ENCODE measurements at places on chromosomes 13 and 19.
A peak's percentile ranks its signal among the peaks of the same experiment; 100 is the strongest.

DNA sequence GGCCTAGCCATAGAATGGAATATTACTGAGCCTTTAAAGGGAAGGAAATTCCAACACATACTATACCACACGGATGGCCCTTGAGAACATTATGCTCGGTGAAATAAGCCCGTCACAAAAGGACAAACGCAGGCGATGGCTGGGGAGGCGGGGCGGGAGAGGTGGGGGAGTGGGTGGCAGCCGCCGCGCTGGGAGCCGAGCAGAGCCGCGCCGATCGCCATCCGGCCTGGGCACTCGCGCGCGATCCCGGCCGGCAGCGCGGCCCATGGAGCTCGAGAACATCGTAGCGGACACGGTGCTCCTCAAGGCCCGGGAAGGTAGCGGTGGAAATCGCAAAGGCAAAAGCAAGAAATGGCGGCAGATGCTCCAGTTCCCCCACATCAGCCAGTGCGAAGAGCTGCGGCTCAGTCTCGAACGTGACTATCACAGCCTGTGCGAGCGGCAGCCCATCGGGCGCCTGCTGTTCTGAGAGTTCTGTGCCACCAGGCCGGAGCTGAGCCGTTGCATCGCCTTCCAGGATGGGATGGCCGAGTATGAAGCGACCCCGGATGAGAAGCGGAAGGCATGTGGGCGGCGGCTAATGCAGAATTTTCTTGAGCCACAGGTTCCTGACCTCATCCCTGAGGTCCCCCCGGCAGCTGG lies 140.1 kb downstream of the ZDHHC20 start:
- DNase-seq: no peak

DNA sequence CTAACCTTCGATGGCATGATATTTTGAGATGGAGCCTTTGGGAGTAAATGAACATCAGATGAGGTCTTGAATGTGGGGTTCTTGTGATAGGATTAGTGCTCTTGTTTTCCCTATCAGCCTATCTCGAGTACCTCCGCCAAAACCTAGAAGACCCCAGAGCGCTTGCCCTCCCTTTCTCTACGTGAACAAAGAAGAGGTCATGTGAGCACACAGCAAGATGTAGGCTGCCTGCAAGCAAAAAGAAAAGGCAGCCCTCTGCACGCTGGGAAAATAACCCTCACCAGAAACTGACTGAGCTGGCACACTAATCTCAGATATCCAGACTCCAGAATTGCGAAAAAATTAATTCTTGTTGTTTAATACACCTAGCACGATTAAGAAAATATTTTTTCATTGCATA lies 799.8 kb upstream of the SLC10A2 start:
- DNase-seq: no peak

DNA sequence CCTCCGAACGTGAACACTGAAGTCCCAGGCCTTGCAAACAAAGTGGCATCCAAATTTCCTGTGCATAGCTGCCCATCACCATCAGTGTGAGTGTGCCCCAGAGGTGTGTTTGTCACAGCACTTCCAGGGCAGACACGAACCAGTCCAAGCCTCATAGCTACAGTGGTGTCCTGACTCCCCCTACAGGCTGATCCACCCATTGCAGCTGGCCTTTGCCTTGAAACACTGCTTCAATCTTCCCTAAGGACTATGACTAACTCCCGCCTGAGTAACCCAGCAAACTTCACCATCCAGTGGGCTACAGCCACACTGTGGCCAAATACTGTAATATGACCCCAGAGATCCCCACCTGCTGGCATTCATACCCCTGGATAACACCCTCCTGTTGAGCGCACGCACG lies 3.9 kb downstream of the ZNF266 start:
- no peak for DNase-seq

GRCh38 chr19:6577476-6578125 lies 13.3 kb downstream of the CD70 start:
- DNase-seq: peak; percentile 74

DNA sequence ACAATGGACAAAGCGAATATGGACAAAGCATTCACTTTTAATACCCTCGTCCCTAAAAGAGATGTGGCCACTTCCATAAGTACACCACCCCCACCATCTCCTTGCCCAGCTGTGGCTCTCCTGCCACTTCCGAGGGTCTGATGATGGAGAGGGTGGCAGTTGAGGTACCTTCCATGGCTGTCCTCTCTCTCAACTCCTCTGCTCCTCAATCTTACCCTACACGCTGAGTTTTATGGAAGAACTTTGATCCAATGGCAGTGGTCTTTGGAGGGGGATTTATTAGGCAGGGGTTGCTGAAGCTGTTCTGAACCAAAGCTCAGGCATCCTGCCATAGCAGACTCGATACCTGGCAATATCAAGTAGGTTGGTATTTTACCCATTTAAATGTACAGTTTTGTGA lies 413.0 kb downstream of the TSHZ3 start:
- DNase-seq: no peak

DNA sequence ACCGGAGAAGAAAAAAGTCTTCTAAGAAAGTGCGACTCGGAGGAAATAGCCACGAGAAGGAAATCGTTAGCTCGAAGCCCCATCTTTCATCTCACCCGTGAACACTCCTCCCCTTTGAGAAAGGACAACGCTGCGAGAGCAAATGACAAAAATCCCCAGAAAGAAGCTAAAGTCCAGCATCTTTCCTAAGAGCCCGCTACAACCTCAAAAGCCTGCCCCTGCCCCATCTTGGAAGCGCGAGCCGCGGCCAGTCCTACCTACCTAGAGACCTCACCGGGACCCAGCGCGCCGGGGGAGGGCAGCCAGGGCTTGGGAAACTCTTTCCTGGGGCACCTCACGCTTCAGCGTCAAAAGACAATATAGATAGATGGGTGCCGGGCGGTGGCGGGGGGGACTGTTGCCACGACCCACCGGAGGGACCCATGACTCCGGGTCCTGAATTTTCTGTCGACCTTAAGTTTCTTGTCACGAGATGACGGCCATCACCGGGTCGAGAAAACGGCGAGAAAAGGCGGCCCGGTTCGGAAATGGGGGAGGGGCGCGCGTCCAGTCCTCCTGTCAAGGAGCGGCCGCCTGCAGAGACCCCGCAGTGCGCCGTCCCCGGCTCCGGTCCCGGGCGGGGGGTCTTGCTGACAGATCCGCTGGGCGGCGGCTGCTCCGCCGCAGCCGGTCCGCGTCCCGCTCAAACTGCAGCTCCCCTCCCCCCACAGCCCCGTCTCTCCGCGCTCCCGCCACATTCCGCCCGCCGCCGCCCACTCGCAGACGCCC lies 65.9 kb downstream of the KCNRG start:
- DNase-seq: no peak

DNA sequence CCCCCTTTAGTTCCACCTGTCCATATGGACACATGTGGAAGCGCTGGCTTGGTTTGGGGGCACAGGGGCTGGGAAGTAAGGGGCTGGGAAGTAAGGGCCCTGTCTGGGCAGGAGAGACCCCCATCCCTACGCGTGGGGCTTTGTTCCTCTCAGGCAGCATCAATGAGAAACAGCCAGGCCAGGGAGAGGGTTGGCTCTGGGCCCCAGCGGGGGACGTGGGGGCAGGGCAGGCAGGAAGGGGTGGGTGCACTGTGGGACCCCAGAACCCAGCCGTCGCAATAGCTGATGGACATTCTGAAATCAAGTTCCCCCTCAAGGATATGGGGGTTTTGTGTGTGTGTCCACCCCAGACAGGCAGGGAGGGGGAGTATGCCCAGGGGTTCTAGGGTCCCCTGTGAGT lies 1.2 kb downstream of the NCAN start:
- no peak for DNase-seq

DNA sequence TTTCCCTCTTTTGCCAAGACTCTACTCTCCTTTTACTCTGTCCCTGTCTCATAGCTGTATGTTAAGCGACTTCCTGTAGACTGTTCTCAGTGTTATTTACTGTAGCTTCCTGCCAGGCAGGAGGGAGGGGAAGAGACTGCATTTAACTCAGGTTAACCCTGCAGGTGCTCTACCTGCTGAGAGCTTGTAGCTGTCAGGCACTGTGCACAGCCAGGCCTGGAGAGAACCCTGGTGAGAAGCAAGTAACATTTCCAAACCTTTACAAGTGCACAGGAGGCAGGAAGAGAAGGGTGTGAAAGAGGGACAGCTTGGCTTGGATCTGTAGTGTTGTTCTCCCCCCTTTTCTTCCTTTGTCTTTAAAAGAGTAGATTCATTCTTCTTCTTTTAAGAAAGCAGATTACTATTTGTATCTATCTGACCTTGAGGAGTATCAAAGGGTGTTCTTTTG lies 167.1 kb downstream of the LMO7 start:
- no peak for DNase-seq

- no peak for DNase-seq
These were observed 230.0 kb downstream of the SHISA2 start for GRCh38 chr13:25821776-25822175.

DNA sequence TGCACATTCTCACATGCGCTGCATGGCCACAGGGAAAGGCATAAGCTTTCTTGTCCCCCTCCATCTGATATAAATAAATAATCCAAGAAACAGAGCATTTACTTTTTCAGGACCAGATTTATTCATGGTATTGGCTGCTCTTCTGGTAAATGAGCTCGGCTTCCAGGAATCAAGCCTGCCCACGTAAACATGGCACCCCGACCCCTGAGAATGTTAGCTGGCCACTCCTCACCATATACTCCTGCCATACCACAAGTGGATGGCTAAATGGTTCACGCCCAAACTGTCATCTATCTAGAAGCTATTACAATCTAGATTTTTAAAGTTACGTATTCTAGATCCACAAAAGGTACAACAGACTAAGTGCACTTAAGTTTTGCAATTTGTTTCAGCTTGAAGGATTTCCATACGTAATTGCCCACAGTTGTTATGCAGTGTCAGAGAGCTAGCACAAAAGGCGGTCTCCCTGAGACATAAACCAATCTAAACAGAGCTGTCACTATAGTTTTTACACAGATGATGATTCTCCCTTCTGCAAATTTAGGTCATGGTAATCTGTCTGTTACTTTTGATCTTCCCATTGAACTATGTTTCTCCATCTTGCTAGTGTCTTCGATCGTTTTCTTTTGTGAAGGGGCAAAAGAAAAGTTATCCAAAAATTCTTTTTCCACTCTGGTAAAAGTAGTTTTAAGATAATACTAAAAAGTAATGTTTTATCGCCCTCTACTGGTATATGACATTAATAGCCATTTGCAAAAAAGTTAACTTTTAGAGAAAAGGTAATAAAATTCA lies 16.2 kb upstream of the FOXO1 start:
- no peak for DNase-seq

DNA sequence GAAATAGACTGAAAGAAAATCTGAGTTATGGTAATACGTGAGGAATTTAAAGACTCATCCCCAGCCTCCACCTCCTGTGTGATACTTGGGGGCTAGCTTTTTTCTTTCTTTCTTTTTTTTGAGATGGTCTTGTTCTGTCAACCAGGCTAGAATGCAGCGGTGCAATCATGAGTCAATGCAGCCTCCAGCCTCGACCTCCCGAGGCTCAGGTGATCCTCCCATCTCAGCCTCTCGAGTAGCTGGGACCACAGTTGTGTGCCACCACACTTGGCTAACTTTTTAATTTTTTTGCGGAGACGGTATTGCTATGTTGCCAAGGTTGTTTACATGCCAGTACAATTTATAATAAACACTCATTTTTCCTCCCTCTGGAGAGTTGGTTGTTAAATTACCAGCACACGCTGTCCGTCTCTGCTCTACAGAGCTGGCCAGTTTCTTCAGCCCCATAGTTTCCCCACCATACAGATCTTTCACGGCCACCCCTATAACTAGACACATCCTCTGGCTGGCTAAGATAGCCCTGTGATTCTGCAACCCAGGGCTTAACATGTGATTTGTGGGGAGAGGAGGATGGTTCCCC lies 4.8 kb downstream of the TNFSF9 start:
- DNase-seq: no peak

- DNase-seq: no peak
These were observed 260.6 kb downstream of the ATP8A2 start for GRCh38 chr13:25632166-25632888.

DNA sequence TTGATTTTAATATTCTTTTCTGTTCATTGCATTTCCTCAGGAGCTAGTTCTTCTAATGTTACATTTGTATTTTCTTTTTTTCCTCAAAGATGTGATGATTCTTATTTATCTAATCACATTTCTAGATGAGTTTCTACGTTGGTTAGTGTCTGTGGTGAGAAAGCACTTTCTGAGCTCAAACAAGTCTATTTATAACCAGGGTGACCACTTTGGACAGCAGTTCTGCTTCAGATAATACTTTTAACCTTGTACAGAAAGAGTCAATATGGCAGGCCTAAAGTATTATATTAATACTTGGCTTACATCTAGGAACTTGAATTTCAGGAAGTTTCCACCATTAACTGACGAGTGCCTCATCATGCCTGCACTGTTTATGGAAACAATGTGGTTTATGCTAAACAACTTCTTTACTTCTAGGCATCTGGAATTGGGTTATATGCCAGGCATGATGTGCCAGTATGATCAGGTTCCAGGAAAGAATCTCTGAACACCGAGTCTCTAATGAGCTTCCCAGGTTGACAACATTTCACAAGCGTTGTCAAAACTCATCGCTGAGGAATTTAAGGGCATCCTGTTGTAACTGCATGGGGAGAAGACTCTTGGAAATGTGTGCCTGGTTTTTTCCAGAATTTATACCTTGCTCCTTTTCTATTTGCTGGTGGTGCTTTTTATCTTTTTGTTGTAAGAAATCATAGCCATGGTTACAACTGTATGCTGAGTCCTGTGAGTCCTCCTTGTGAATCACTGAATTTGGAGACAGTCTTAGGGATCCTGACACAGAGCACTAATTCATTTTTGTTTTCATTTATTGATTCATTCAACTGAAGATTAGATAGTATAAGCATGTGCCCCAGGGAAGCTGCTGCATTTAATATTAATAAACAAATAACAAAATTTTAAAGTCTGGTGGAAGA lies 344.4 kb upstream of the PCDH9 start:
- no peak for DNase-seq

DNA sequence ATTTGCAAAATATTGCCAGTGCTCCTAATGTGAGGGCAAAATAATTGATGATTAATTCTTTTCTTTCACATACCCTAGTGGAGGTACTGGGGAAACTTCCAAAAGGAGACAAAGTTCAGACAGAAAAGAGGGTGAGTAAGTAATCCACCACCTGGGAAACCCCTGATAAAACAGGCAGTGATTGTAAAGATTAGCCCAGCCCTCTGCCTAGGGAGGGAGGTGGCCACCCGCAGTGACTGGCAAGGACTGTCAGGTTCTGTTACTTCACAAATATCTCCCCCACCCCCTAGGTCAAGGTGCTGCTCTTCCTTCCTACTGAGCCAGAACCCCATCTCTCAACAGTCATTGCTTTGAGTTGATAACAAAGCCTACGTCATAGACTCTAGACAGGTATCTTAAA lies 239.7 kb downstream of the DNAJC15 start:
- DNase-seq: no peak

DNA sequence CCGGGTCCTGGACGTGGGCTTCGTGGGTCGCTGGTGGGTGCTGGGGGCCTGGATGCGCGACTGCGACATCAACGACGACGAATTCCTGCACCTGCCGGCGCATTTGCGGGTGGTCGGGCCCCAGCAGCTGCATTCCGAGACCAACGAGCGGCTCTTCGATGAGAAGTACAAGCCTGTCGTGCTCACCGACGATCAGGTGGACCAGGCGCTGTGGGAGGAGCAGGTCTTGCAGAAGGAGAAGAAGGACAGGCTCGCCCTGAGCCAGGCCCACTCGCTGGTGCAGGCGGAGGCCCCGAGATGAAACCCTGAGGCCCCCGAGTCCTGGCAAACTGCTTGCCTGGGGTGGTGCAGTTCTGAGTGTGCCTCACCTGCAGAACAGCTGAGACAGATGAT lies 787 bp downstream of the TIMM29 start:
- DNase-seq: no peak

- no peak for DNase-seq
These were observed 47.9 kb upstream of the CEACAM21 start for GRCh38 chr19:41528106-41528505.

GRCh38 chr13:97069050-97069815 lies 75.0 kb upstream of the OXGR1 start:
- DNase-seq: no peak

GRCh38 chr13:41289463-41289881 lies 21.6 kb upstream of the NAA16 start:
- DNase-seq: no peak
